ENCODE measurements at places on chromosomes 4 and X. TPM values are rescaled to one million over a fixed set of nuclear protein-coding genes. Genes with fewer than 3 reads are reported as not detected.

SLC9A7 gene
- 17.7 TPM for total RNA-seq

- DNase-seq, result no peak
Measured at GRCh38 chr4:156255230-156256007, 301.8 kb upstream of the CTSO start.

DNA sequence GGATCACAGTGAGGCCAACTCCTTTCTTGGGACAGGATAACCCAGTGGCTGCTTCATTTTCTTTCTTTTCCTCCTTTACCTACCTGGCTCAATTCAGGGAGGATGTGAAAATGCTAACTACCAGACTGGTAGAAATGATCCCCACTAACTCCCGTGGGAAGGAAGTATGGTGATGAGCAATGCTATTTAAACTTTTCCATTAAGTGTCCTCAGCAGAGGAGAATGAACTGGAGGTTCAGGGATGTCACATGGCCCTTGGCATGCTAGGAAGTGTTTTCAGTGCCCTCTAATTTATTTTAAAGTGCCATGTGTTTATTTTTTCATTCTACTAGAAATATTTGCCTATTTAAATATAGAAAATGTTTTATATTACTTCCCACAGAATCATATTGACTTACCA lies 363.9 kb downstream of the PPP3CA start:
- DNase-seq, result no peak

GRCh38 chr4:27428661-27429060 lies 568.0 kb downstream of the STIM2 start:
- no peak for DNase-seq

- no peak for DNase-seq
Measured at GRCh38 chr4:20617678-20618396, 82.4 kb upstream of the PACRGL start.

NLGN3 gene
- 0.58 TPM for total RNA-seq

- DNase-seq, result no peak
Measured at GRCh38 chr4:153509724-153510123, 43.6 kb downstream of the TMEM131L start.

TCEAL5 gene
- total RNA-seq, result not detected

DNA sequence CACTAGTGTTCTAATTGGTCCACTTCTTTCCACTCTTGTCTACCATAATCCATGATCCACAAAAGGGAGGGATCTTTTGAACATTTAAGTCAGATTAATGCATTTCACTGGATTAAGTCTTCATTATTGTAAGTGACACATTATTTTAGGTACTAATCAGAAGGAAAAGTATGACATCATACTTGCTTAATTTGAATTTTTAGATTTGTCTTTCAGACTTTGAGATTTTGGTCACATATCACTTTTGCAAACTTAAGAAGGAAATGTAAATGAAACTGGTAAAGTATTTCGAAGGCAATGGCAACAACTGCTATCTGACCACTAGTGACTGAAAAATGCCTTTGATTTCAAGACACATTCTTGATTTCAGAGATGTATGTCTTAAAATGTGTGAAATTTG lies 5.2 kb downstream of the MMRN1 start:
- DNase-seq, result no peak

SMIM31 gene
- total RNA-seq, result not detected

NR3C2 gene
- total RNA-seq, result 4.2 TPM

FDCSP gene
- total RNA-seq, result not detected

GRCh38 chrX:108447303-108447702 lies 7.7 kb downstream of the COL4A5 start:
- DNase-seq, result no peak

GRCh38 chr4:40299811-40300292 lies 35.3 kb upstream of the CHRNA9 start:
- no peak for DNase-seq

All from activated CD4-positive, alpha-beta memory T cell treated with anti-CD3 and anti-CD28 coated beads for 36 hours (primary cell).